ENCODE measurements at places on chromosomes 4 and X. TPM values are rescaled to one million over a fixed set of nuclear protein-coding genes. Genes with fewer than 3 reads are reported as not detected.

The P2RY10 gene
- polyA plus RNA-seq, result 16.3 TPM

DNA sequence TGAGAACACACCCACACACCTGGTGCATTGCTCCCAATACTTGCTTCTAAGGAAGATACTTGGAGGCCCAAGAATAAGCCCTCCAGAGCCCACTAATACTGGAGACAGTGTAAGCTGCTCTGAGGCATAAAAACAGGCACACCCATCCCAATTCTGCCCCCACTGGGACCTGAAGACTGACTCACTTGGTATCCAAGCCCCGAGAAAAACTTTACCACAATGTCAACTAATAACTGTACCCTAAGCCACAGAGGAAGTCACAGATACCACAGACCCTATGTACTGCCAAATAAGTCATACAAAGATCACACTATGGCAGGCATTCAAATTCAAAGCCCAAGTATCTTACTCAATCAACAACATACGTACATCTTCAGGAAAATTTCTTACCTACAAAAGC is 398.2 kb upstream of the SPANXN1 start:
- no peak for DNase-seq

DNA sequence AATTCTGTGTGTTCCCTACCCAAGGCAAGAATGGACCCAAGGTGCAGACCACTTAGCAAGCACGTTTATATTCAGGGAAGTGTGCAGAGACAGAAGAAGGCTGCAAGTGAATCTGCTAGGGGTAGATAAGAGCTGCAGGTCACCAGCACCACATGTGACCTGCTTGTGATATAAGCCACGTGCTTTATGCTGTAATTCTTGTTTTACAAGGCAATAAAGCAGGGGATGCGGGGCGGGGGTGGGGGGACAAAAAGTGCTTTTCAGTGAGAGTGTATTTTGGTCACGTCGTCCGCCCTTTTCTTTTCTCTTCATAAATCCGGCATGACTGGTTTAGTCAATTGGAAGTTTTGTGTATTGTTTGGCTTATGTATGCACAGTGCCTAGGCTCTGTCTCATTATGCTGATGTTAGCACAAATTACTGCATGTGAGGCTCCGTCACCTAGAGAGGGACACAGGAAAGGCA is 192.7 kb downstream of the RBMX2 start:
- DNase-seq, result no peak

The ZDHHC9 gene
- 1.4 TPM for polyA plus RNA-seq

DNA sequence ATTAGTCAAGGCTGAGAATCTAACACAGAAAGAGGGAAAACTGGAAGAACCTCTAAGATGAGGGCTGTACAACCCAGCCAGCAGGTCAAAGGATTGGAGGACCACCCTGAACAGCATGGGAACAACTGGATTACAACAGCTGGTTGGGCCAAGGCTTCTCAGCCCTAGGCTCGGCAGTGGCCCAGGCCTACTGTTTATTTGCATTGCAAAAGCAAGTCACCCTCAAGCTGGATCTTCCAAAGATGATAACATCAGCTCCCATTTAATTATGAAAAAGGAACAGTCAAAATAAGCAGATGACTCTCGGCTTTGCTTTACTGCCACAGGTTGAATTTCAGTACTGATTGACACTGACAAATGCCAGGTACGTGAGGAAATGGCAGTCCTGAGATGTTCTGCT is 61.8 kb downstream of the GPC3 start:
- DNase-seq, result no peak

DNA sequence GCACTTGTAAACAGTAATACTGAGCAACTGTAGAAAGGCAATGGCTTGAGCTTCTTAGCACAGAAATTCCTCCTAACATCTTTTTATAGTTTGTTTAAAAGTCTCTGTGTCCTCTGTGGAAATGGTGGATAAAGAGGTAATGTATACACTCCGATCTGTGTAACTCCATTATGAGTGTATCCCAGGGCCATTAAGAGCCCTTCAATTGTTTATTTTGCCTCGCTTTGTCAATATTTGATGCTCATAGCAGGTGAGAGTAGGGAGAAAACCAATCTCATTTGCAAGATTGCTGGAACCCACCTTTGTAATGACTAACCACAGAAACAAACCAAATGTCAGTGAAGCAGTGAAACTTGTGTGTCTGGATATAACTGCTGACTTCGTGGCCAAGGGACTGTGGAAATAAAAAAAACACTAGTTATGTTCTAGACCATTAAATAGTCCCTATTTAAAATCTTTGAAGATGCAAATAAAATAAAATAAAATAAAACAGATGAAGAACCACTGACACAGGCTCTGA is 598.2 kb upstream of the BOD1L1 start:
- no peak for DNase-seq

GRCh38 chr4:143488687-143489086 is 24.8 kb upstream of the SMARCA5 start:
- no peak for DNase-seq

All from immature natural killer cell (primary cell).